ENCODE measurements at places on chromosomes 4 and X.

DNA sequence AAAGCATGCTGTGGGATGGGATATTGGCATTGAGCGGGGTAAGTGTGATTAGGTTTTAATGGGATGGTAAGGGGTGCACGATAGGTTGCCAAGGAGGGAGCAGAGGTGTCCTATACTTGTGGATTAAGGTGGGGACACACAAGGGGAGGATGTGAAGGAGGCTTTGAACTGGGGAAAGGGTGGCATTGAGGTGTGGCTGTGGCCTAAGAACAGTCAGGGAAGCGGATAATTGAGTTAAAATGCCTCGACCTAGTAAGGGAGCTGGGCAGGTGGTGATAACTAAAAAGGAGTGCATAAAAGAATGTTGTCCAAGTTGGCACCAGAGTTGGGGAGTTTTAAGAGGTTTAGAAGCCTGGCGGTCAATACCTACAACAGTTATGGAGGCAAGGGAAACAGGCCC is 17.5 kb downstream of the KLKB1 start:
- no peak for DNase-seq

DNA sequence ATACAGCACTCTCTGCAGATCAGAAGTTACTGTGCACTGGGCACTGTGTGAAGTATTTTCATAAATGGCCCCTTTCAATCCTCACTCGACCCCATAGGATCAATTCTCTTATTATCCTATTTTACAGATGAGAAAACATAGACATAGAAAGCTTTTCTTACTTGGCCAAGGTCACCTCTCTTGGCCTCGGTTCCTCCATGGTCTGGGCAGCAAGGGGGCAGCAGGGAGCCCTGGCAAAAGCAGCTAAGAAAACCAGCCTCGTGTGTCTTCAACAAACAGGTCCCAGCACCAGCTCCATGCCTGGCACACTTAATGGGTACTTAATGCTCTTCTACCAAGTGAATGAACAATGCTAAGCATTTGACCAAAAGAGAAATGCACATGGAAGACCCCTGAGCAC is 34.4 kb downstream of the BST1 start:
- no peak for DNase-seq

DNA sequence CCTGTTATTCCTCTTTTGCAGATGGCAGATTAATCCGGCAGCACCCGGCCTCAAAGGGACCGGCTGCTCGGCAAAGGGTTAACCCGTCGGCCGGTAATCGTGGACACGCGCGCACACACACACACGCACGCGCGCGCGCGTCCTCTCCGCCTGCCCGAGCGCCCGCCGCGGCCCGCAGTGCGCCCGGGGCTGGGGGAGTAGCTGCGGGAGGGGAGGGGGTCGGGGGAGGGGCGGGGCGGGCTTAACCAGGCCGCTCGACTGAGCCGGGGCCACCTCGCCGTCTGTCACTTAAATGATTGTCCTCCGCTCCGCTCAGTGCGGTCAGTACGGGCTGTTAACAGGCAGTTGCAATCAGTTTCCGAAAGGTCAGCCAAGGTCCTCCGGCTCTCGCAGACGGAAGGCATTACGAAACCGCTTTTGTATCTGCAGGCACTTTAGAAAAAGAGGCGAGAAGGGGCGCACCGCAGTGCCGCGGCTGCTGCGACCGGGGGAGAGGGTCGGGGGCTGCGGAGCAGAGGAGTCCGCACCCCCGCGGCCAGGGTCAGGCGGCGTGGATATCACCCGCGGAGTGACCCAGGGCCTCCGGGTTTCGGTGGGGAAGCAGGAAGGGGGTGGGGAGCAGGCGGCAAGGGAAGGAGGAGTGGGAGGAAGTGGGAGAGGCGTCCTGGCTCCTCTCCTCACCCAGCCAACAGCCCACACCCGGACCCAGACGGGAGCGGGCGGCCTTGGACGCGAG is 57.3 kb upstream of the BCOR start:
- DNase-seq = no peak

DNA sequence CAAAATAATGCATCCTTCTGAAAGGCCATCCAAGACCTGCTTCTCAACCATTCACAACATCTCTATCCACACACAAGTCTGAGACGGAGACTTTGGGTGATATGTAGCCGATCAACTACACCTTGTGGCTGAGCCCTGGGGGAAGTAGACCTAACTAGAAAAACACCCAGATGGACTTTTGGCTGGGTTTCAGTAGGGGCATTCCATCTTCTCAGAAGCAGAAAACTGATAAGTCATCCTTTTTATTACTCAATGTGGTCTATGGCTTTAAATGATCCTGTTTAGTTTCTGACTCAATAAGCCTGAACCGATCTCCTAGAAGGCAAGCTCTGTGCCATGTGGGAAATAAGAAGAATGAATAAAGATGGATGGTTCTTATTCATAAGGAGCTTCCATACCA is 82.5 kb upstream of the AFF2 start:
- no peak for DNase-seq

DNA sequence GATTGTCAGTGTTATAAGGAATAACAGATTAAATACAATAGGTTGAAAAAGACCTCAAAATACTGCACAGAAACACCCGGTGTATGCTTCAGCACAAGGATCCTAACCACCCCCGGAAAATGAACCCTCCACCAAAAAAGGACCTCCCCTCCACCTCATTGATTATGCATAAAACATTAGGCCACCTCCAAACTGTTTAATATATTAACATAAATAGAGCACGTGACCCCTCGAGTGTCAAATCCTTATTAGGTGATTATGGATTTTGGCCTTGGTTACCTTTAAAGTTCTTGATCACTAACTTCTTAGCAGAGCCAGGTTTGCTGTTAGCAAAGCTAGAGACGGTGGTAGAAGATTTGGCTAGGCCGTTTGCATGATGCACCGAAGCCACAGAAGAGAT is 958 bp downstream of the CUL4B start:
- DNase-seq = no peak

DNA sequence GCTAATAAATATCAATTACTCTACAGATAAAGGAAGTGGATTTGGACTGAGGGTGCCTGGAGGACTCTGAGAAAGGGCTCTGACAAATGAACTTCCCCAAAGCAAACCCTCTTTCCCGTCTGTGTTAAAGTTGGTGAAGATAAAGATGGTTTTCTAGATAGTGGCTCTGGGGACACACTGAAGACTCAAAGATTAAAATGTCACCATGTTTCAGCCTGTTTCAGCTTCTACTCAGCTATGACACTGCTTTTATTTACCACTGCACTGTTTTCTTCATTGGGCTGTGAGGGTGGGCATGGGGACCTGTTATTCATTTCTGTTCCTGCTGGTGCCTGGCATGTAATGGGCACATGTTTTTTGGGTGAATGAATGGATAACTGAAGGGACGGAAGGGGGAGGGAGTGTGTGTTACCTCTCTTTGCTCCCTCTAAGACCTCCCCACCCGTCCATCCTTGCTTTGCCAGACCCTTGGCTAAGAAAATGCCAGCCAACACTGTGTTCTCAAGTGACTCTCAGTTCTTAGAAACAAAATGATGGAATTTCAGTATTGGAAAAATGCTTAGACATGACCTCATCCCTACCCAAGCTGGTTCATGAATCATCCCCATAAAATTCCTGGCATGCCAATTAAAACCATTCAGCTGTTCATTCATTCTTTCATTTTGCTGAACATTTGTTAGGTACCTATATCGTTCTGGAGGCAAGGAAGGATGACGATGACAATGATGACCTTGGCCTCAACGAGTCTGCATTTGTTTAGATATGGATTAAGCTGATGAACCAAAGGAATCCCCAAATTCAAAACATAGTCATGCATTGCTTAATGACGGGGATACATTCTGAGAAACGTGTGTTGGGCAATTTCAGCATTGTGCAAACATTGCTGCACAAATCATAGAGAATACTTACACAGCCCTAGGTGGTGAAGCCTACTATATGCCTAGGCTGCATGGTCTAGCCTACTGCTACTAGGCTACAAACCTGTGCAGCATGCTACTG is 13.4 kb upstream of the STK32B start:
- peak; percentile 96 for DNase-seq

GRCh38 chrX:7085879-7086278 is 61.6 kb upstream of the STS start:
- DNase-seq = no peak

DNA sequence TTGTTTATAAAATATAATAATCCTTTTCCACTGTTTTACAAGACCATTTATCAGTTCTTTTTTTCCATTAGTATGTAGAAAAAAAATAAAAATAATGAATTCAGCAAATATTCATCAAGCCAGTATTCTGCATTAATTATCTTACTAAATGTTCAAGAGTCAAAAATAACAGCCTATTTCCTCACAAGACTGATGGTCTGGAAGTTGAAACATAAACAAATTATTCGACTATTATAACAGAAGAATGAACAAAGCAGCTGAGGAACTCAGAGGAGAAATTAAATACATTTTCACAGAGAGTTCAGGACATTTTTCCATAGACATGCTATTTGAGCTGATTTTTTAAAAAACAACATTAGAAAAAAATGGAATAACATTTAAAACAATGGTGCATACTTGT is 2594.8 kb downstream of the ARAP2 start:
- no peak for DNase-seq

DNA sequence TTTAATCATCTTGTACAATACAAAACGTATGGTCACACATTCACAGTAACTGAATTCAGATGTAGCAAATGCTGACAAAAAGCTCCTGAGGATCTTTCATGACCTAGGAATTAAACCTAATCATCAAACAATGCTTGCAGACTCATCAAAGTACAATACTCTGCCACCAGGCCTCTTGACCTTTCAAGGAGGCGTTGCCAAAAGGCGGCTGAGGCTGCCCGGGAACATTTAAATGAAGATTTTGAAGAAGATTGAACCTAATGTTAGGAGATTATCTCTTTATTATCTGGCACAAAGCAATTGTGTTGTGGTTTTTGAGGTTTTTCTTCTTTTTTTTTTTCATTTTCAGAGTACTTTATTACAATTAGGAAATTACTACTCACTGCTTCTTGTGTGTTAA is 340.5 kb downstream of the GALNTL6 start:
- DNase-seq = no peak

DNA sequence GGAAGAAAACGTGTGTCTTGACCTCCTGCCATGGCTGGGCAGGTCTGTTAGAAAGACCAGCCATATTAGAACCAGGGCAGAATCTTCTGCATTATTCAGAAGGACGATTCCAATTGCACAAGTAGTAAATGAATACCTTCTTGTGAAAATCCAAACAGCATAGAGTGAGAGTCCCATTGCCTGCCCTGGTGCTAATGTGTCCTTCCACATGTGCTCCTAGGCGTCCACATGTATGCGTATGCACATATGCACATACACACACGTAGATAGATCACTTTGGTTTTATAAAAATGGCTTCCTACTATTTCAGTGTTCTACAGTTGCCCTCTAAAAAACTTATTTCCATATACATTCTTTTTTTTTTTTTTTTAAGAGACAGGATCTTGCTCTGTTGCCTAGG is 10.2 kb upstream of the GRPEL1 start:
- DNase-seq = no peak

GRCh38 chrX:111164728-111165127 is 68.7 kb downstream of the PAK3 start:
- no peak for DNase-seq

DNA sequence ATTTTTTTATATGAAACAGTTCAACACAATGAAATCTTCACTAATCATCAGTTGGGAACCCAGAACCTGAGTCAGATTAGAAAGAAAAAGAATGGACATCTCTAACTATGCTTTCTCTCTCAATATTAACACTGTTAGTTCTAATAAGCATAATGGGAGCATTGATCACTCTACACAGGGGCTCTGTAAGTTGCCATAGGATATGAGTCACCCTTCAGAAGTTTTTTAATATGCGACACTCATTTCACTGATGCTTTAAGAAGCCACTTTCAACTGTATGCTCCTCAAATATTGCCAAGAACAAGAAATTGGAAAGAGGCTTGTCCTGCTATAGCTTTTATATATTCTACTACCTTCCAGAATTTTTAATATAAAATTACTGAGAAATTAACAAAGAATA is 187.0 kb downstream of the AASDH start:
- DNase-seq = no peak

DNA sequence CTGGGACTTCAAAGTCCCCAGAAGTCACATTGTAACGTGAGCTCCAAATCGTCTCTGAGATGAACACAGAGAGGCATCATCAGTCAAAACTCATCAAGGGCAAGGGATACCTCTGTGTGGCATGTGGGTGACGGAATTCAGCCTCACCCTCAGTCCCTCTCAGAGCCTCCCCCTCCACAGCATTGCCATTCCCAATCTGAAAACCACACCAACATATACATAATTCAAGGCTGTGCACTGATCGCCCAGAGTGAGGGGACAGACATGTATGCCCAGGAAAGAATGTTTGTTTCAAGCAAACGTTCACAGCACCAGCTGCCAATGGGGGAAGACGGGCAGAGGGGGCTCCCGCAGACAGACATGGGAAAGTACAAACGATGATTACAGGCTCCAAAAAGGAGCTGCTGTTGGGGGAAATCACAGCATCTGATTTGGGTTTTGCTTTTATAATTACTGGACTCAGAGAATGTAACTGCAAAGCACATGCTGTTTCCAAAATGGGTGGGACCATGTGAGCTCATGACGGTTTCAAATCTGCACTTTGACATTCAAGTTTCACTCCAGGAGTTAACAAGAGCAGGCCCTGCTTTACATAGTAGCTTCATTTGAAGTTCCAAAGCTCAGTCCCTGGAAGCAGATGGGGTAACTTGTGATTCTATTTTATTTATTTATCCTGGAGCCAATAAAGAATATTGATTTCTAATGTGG is 88.3 kb downstream of the CLCN4 start:
- no peak for DNase-seq

DNA sequence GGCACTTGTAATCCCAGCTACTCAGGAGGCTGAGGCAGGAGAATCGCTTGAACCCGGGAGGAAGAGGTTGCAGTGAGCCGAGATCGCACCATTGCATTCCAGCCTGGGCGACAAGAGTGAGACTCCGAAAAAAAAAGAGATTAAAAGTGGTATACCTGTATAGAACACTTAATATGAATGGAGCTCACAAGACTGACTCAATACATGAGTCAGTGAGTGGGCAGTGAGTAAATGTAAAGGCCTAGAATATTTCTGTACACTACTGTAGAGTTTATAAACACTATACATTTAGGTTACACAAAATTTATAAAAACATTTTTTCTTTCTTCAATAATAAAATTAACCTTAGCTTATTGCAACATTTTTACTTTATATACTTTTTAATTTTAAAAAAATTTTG is 93.8 kb downstream of the CENPC start:
- no peak for DNase-seq

DNA sequence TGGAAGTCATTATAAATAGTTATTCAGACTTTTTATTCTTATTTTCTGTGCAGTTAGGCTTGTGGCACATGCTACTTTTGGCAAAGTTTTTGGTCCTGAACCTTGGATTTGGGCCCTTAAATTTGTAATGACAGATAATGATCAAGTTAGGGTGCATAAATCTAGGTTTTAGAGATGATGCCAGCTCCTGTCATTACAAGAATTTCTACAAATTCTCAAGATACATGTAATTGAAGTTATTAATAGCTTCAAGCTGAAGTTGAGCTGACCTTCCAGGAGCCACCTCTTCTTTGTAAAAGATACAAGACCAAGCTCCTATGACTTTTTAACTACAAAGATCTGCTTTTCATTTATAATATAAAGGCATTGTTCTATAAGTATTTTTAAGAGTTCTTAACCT is 255.6 kb upstream of the UGT8 start:
- no peak for DNase-seq

- peak; percentile 12 for DNase-seq
These were observed 175.5 kb downstream of the DHRSX start for GRCh38 chrX:2325076-2325784.

Measured in AG04449 (cell line).